ENCODE measurements at places on chromosomes 7 and 10.

DNA sequence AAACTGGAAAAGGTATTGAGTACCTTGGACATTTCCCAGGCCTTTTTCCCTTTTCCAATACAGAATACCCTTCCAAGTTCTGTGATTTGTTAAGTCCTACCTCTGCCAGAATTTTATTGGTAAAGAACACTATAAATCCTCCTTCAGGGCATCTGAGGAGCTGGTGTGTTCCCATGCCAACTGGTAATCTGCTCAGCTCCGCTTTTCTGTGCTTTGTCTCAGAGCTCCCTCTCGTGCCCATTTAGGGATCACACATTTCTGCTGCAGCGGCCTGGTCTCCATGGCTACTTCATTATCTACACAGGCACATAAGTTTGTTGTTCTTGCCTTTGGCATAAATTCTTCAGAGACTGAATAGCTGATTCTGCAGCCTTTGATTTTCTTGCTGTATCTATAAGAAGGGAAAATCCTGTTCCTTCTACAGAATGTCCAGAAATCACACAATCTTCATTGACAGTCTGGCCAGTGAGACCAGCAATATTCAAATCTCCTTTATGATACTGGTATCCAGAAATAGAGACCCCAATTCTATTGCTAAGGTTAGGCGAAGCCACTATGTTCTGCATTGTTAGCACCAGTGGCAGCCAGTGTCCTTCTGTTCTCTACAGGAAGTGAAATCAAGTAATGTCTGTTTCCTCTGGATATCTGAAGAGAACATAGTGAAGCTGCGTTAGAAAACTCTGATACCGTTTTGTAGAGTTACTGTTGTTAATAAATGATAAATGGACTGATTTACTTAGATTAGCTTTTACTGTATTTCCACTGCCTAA, 51.9 kb downstream of the DENND11 start:
- no peak for DNase-seq

- no peak for DNase-seq
Measured at GRCh38 chr10:89904755-89905154, 203.4 kb downstream of the KIF20B start.

DNA sequence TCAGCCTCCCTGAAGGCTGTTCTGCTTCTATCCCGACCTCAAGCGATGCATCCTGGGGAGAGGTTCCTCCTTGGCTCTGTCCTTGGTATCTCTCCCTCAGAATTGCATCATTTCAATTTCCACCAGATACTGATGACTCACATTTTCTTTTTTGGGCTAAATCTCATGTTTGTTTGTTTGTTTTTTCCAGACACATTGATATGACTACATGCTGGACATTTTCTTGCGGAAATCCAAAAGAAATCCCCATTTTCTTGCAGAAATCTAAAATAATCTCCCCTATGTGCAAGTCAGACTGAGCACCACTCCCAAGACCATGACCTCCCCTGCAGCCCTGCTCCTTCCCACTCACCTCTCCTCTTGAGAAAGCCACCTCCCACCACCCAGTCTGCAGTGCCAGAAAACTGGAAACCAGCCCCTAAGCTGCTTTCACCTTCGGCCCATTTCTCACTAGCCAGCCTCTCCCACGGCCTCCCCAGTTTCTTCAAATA, 260.2 kb upstream of the PRKCQ start:
- no peak for DNase-seq

DNA sequence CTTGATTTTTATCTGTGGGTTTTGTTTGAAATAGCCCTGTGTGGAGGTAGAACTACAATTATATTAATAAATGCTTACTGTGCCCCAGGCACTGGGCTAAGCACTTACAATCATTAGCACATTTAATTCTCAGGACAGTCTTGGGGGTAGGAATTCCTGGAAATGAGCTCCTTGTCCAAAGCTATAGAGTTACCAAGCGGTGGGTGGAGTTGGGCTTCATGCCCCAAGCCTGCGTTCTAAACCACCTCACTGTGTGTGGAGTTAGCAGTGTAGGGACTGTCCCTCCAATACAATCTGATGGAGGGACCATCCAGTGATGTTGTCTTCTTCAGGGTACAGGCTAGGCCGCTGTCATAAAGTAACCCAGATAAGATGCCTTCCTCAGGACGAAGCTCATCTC, 49.7 kb downstream of the PALD1 start:
- no peak for DNase-seq

All from stimulated activated CD8-positive, alpha-beta memory T cell treated with anti-CD3 and anti-CD28 coated beads, Interleukin-15, amount 100 ng/mL, for 1 hour (primary cell).